GM04504 (cell line): ENCODE measurements at places on chromosomes 7 and 10.

- no peak for DNase-seq
These were observed 43.2 kb downstream of the PRKAG2 start for GRCh38 chr7:151833691-151834090.

DNA sequence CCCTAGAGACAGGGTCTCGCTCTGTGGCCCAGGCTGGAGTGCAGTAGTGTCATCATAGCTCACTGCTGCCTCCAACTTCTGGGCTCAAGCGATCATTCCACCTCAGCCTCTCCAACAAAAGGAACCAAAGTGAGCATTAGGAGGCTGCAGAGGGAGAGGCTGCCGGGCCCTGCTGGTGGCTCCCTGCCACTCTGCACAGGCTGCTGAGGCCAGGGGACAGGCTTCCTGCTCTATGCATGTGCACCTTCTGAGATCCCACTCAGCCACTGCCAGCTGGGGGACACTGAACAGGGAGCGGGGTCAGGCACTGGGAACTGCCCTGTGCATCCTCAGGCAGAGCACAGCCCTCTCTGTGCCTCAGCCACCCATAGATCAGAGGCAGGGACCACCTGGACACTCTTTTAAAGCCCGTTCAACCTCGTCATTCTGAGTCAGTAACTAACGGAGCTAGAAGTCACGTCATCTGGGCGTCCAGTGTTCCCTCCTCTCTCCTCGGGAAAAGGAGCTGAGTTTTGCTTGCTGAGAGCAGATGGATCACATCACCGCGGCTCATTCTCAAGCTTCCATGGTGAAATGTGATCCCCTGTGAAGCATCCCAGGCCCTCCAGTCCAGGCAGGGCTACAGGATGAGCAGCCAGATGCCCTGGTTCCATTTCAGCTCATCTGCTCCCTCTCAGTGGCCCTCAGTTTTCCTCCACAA is 109.6 kb downstream of the MYL10 start:
- peak; percentile 84 for DNase-seq

DNA sequence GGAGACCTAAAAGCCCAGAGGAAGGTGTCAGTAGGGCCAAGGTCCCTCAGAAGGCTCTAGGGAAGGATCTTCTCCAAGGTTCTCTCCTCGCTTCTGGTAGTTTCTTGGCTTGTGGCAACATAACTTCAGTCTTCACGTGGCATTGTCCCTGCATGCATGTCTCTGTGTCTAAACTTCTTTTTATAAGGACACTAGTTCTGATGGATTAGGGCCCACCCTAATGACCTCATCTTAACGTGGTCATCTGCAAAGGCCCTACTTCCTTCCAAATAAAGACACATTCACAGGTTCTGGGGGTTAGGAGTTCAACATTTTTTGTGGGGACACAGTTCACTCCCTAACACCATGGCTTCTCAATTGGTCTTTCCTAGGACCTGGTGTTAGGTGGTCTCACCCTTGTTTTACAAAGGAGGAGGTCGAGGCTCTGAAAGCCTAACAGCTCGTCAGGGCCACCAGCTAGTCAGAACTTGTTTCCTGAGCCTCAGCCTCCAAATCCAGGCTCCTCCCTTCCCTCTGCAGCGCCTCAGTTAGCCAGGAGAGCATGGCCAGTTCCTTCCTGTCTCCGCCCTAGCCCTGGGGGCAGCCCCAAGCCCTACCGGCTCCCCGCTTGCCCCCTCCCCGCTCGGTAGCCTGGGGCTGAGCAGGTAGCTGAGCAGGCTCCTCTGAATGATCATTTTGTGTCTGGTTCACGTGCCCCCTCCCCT is 109.7 kb upstream of the PPIF start:
- DNase-seq, result no peak

- no peak for DNase-seq
These were observed 68.1 kb downstream of the MTERF1 start for GRCh38 chr7:91812388-91812787.

DNA sequence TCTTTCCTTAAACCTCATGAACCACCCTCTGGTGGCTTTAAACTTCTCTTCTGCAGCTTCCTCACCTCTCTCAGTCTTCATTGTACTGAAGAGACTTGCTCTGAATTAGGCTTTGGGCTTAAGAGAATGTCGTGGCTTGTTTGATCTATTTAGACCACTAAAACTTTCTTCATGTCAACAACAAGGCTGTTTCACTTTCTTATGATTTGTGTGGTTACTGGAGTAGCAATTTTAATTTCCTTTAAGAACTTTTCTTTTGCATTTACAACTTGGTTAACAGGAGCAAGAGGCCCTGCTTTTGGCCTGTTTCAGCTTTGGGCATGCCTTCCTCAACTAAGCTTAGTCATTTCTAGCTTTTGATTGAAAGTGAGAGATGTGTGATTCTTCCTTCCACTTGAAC is 38.1 kb upstream of the CDHR3 start:
- DNase-seq, result no peak

GRCh38 chr10:62433901-62434300 is 59.7 kb downstream of the ZNF365 start:
- no peak for DNase-seq

DNA sequence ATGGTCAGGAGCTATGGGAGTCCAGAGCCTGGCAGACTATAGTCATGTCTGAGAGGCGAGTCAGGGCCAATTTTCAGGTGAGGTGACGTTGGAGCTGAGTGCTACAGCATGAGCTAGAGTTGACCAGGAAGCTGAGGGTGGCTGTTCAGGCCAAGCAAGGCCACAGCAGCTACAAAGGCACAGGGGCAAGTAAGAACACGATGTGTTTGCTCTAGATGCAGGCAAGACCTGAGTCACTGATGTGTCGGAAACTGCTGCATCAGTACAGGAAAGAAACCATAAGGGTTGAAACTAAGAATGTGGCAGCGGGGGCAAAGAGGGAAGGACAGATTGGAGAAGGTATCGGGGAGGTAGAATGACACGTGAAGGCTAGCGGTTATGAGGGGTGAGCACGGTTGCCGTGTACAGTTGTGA is 11.8 kb upstream of the RRP12 start:
- no peak for DNase-seq

- DNase-seq, result no peak
These were observed 22.9 kb downstream of the ATE1 start for GRCh38 chr10:121904888-121905287.

DNA sequence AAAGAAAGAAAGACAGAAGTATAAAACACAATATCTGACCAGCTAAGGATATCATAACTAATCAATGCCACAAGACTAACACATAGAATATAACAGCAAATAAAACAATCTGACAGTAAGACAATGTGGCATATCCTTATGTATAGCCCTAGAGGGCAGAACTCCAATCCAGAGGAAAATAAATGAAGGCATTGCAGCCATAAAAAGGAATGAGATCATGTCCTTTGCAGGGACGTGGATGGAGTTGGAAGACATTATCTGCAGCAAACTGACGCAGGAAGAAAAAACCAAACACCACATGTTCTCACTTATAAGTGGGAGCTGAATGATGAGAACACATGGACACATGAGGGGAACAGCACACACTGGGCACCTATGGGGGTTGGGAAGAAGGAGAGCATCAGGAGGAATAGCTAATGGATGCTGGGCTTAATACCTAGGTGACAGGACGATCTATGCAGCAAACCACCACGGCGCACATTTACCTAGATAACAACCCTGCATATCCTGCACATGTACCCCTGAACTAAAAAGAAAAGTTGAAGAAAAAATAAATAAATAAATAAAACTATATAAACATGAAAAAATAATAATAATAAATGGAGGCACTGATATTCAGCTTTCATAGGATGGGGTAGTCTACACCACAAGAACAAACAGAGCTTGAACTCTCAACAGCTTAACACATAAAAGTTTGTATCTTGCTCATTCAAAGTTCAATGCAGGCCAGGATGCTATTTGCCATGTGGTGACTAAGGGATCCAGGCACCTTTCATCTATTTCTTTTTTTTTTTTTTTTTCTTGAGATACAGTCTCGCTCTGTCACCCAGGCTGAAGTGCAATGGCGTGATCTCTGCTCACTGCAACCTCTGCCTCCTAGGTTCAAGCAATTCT is 66.1 kb upstream of the KAT6B start:
- peak; percentile 32 for DNase-seq

GRCh38 chr7:70634071-70634470 is 497.9 kb upstream of the GALNT17 start:
- DNase-seq, result no peak

DNA sequence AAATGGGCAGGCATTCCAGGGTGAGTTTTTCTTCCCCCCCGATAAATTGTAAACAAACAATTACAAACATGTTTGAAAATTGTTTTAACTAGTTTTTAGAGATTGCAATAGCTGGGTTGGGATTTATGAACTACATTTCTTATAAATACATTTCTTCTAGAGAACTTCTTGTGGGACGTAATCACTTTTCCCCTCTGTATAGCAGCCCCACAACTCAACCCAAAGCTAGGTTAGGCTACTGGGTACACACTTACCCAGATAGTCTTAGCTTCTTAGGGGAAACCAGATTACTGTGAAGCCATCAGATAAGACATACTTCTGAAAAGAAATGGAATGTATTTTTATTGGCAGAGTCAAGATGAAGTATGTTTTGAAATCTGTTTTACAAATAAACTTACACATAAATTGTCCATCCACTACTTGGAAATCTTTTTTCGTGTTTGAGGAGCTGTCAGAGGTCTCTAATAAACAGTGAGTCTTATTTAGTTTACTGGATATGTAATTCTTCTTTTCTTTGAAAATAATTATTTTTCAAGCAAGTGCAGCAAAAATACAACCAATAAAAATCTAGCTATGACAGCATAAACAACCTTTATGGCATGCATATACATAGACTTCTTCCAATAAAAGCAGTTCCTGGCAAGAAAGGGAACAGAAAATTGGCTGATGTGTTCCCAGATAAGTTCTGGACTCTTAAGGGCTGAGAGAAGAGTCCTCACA is 8.0 kb upstream of the GLRX3 start:
- DNase-seq, result no peak

DNA sequence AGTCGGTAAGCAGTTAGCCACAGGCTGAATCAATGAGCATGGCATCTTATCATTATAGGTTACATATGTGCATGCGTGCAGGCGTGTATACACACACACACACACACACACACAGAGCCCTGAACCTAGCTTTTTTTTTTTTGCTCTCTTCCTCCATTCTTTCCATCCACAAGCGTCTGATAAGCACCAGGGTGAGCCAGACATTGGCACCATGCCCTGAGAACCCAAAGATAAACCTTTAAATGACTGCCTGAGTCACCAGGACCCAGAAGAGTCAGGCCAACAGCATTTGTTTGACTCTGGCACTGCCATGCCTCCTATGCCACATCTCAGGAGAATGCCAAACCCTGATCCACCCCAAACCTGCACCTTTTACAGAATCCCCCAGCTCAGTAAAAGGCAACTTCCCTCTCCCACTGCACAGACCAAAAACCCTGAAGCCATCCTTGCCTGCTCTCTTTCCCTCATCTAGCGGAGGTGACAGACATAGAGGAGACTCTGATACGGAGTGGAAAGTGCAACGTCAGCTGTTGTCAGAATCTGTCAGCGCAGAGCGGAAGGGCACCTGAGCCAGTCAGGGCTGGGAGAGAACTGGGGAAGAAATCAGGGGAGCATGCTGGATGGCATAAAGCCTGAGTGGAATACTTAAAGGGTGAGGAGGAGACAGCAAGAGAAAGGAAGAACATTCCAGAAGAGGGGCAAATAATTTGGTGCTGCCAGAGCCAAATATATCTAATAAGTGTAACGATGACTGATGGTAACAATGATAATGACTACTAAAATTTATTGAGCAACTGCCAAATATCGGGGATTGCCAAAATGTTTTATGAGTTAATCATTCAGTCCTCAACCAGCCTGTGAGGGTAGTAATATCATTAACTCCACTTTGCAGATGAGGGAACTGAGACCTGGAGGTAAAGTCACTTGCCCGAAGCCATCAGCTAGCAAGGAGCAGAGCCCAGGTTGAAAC is 3.2 kb downstream of the PARP12 start:
- peak; percentile 63 for DNase-seq

- no peak for DNase-seq
These were observed 65.1 kb downstream of the RGS10 start for GRCh38 chr10:119477444-119477843.

GRCh38 chr7:39847227-39847626 is 102.8 kb upstream of the CDK13 start:
- no peak for DNase-seq

GRCh38 chr7:153939177-153939576 is 113.0 kb upstream of the DPP6 start:
- DNase-seq, result no peak

- no peak for DNase-seq
These were observed 377.7 kb upstream of the KCND2 start for GRCh38 chr7:119895320-119895719.

DNA sequence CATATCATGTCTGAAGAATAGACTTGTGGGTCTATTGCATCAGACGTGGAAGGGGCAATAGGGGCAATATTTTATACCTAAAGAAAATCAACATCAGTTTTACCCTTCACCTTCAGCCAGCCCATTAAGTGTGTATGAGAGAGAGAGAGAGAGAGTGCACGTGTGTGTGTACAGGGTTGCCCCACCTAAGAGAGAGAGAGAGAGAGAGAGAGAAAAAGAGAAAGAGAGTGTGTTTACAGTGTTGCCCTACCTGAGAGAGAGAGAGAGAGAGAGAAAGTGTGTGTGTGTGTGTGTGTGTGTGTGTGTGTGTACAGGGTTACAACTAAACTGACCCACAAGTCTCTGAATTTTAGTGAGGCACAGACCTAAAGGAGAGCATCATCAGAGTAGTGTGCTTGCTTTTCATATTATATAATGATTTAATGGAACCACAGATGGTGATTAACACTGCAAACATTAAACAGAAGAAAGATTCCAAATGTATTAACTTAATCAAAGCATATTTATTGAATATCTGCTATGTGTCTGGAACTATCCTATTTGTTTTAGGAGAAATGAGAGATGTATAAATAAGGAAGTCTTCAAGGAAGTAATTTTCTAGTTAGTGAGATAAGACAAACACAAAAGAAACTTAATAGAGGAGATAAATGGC is 66.8 kb downstream of the CD36 start:
- no peak for DNase-seq

GRCh38 chr10:69956741-69957230 is 95.9 kb upstream of the MACROH2A2 start:
- no peak for DNase-seq

DNA sequence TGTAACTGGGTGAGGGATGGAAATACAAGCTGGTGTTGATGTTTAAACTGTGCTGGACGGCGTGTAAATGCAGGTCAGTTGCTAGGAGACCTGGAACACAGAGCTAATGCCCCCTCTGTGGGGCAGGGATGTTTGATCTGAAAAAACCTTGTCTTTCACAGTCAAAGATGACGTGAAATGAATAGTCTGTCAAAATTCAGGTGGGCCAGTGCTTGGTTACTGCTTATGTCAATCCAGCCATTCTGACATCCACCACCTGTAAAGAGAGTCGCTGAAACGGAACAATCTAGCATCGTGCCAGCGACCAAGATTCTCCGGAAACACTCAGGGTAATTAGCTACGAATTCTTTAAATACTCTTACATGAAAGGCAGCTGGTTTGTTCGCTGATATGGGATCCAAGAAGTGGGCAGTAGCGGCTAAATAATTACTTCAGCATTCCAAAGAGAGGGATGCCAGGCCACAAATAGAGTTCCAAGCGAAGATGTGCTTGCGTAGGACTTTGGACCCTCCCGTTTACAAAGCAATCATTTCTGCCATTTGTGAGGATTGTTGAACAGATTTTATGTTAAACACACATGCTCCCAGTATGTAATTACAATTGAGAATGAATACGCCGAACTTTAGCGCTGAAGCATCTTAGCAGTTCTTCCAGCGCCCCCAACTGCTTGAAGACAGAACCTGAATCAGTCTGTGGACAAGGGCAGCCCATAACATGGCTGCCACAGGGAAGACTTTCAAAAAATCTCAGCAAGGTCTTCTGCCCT is 7.3 kb upstream of the ASB4 start:
- no peak for DNase-seq

- no peak for DNase-seq
These were observed 36.8 kb downstream of the NACAD start for GRCh38 chr7:45052011-45052410.
